ENCODE measurements at places on chromosomes 2 and 18.

GRCh38 chr2:127175041-127175721 lies 44.9 kb downstream of the CYP27C1 start:
- no peak for DNase-seq

GRCh38 chr2:136235546-136235945 lies 117.6 kb upstream of the CXCR4 start:
- no peak for DNase-seq

GRCh38 chr2:179201869-179202268 lies 62.8 kb downstream of the SESTD1 start:
- no peak for DNase-seq

- no peak for DNase-seq
These were observed 1128.9 kb upstream of the NXPH2 start for GRCh38 chr2:139909136-139909535.

- no peak for DNase-seq
These were observed 21.0 kb downstream of the CHST10 start for GRCh38 chr2:100396483-100396882.

GRCh38 chr2:60976256-60976850 lies 41.2 kb upstream of the PEX13 start:
- DNase-seq, result no peak

GRCh38 chr2:49935449-49935848 lies 781.1 kb upstream of the FSHR start:
- DNase-seq, result no peak

DNA sequence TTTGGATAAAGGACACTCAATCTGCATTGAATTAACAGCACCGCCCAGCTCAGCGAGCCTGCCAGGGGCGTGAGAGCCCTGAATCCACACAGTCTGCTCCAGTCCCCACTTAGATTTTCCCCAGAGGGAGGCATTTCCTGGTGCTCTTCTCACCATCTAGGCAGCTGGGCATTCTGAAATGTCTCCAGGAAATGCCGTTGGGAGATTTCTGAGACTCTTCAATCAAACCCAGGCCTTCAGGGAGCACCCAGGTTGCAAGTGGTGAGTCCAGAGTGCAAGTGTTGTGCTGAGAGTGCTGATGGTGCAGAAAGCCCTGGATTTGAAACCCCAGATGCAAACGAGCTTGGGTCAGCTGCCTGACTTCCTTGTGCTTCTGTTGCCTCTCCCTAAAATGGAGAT lies 23.4 kb upstream of the TMEM37 start:
- DNase-seq, result no peak

- no peak for DNase-seq
These were observed 36.0 kb downstream of the PCBP1 start for GRCh38 chr2:70123051-70123828.

- no peak for DNase-seq
These were observed 50.8 kb upstream of the PEX13 start for GRCh38 chr2:60966507-60967405.

DNA sequence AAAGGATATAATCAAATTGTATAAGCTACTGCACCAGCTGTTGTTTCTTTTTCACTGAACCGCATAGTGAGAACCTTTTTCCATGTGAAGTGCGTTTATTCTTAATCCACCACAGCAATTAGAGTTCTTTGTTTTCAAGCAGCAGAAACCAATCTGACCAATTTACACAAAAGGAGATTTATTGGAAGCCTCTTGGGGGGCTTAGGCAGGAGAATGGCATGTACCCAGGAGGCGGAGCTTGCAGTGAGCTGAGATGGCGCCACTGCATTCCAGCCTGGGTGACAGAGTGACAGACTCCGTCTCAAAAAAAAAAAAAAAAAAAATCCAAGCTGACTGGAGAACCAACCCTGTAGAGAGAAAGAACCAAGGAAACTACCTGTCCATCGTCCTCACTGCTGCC lies 10.0 kb downstream of the ADNP2 start:
- DNase-seq, result peak; percentile 40

DNA sequence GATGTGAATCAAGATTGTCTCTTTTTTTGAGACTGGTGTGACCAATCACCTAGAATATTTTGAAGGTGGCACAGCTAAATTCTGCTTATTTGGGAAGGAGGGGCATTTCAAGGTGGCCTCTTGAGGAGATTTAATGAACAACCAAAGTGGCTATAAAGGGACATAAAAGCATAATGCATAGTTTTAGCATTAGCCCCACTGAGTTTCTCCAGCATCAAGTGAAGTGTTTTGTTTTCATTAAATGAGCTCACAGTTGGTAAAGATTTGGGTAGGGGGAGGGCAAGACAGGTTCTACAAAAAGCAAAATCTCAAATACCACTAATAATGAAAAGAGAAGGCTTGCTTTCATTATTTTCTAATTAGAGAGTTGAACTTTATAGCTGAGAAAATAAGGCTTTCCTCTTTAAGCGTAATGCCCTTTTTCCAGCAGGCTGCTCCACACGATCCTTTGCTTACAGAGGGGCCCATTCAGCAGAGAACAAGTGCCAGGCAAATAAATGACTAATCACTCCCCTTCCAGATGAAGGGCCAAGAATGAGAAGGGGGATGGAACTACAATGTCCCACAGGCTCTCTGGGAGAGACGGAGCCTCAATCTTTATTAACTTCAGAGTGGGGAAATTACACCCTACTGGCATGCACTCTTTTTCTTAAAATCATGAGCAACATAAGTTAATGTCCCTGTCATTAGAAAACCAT lies 35.9 kb downstream of the LHCGR start:
- no peak for DNase-seq

DNA sequence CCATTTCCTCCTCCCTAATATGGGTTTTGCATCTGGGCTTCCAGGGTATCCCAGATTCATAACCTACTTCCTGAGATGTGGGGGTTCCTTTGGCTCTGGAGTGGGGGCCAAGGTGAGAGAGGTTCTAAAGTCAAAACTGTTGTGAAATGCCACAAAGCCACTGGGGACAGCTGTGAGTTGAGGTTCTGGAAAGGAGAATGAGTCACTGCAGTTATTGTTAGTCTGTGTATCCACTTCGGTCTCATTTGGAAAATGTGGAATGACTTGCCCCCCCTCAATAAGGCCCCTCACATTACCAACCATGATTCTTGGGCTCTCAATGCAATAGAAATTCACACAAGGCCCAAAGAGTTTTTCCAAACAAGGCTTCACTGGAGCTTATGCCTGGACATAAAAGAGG lies 51.1 kb upstream of the LGALSL start:
- DNase-seq, result no peak

- no peak for DNase-seq
These were observed 435.1 kb downstream of the DLGAP1 start for GRCh38 chr18:4020026-4020425.

DNA sequence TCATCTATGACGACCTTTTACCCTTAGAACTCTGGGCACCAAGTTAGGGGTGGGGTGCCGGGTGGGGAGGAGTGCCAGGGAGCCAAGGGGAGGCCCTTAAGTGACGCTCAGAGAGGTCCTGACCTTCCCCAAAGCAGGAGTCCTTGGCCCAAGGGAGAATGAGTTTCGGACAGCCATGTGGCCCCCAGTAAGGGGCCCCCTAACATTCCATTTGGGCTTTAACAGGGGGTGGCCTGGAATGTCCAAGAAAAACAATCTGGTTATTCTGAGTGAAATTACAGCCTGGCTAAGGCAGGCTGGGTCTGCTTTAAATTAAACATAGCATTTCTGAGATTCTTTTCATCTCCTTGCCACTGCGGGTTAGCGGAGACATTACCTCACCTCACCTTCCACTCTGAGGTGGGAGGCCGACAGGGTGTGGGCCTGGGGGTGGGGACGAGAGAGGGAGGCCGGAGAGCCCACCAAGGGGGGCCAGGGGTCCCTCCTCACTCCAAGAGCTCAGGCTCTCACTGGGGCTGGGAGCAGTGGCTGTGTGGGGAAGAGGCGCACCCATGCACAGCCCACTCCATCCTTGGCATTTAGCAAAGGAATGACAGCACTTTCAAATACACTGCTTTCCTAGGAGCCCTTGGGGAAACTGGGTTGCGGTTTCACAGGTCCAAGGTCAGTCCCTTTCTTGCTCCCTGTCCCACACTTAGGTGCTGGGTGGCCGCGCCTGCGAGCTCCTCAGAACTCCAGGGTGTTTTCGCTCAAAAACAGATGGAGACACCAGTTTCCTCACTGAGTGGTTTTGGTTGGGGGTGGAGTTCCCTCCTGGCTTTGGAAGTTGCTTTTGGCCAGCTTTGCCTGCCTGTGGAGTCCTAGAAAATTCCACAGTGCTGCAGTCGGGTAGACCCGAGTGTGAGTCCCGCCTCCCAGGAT lies 107.4 kb downstream of the POLR1A start:
- no peak for DNase-seq

DNA sequence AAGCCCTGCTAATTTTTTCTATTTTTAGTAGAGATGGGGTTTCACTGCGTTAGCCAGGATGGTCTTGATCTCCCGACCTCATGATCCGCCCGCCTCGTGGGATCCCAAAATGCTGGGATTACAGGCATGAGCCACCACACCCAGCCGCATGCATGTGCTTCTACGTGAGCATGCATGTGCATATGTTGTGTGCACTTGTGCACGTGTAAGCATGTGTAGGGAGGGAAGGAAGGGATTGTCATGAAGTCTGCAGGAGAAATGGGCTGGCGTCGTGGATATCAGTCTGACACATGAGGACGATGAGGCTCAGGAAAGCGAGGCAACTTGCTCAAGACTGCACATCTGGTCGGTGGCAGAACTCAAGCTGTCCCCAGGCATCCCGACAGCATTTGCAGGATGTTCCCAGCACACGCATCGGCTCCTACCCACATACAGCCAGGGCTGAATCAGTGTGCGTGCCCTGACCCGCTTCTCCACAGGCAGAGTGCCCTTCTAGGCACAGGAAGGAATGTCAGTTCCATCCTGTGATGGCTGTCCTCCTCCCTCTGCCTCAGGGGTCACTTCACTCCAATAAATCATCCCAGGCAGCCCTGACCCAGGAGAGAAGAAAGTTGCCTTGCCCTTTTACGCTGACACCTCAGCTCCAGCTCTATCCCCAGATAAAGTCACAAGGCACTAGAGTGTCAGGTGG lies 49.9 kb upstream of the SLC14A2 start:
- no peak for DNase-seq

GRCh38 chr2:71078624-71079023 lies 10.2 kb downstream of the NAGK start:
- no peak for DNase-seq

GRCh38 chr2:120878970-120879369 lies 143.3 kb downstream of the GLI2 start:
- no peak for DNase-seq

DNA sequence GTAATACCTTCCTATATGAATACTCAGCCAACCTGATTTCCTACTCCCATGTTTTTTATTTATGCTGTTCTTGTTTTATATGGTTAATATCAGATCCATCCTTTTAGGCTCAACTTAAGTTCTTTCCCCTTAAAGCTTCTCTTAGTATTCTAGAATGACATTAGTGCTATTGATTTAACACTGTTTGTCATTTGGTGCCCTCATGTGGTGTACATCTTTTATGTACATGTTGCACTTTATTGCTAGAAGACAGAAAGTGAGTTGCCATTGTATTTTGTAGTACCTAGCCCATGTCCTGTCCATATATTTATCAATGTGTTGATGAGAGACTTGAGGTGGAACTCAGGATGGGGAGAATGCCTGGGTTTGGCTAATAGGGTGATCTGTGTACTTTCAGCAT lies 2.5 kb downstream of the HTRA2 start:
- DNase-seq, result no peak

GRCh38 chr2:152624805-152625204 lies 92.5 kb downstream of the PRPF40A start:
- no peak for DNase-seq

DNA sequence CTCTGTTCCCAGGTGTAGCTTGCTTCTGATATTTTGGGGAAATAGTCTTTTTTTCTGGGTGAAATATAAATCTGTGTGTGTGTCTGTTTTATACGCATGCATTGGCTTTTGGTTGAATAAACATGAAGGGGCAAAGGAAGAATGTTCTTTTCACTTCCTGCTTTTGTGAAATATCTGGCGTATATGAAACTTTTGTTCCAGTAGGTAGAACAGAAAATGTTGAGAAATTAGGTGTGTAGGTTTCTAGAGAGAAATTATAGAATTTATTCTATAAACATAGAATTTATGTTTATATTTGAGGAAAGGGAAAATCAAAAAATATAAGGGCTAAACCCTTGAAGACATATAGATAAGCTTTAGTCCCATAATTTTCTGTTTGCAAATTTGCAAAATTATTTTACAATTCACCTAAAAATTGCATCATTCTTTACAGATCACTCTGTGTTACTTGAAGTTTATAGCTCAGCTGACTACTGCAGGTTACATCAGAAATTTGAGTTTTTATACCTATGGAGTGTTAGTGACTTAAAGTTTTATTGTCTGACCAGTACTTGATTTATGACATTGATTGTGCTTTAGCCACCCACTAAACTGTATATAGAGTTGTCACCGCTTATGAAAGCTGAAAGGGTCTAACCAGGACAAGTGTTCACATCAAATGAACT lies 116.1 kb downstream of the FAM117B start:
- DNase-seq, result no peak

- no peak for DNase-seq
These were observed 53.2 kb upstream of the MAPRE3 start for GRCh38 chr2:26917135-26917836.

Measured in NCI-H1436 (cell line).